Fibroblast of skin of back (primary cell): ENCODE measurements at places on chromosomes 7 and 10.

DNA sequence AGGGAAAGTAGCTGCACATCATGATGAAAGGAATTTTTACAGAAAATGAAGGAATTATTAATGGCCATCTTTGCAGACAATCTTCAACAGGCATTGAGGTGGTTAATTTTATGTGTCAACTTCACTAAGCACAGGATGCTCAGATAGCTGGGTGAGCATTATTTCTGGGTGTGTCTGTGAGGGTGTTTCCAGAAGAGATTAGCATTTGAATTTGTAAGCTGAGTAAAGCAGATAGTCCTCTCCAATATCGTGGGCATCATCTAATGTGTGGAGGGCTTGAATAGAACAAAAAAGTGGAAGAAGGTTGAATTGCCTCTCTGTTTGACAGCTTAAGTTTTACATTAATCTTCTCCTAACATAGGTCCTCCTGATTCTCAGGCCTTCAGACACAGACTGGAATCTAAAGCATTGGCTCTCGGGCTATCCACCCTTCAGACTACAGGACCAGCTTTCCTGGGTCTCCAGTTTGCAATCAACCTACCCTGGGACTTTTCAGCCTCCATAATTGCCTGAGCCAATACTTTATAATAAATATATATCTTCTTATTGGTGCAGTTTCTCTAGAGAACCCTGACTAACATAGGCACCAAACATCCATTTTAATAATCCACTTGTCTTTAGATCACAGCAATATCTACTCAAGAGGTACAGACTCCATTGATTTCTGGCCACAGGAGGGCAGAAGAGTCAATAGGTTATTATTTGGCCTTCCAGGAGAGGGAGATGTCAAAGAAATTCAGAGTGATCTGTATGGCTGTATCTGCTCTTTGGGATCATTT, 10.5 kb upstream of the CRPPA start:
- peak; percentile 32 for DNase-seq

DNA sequence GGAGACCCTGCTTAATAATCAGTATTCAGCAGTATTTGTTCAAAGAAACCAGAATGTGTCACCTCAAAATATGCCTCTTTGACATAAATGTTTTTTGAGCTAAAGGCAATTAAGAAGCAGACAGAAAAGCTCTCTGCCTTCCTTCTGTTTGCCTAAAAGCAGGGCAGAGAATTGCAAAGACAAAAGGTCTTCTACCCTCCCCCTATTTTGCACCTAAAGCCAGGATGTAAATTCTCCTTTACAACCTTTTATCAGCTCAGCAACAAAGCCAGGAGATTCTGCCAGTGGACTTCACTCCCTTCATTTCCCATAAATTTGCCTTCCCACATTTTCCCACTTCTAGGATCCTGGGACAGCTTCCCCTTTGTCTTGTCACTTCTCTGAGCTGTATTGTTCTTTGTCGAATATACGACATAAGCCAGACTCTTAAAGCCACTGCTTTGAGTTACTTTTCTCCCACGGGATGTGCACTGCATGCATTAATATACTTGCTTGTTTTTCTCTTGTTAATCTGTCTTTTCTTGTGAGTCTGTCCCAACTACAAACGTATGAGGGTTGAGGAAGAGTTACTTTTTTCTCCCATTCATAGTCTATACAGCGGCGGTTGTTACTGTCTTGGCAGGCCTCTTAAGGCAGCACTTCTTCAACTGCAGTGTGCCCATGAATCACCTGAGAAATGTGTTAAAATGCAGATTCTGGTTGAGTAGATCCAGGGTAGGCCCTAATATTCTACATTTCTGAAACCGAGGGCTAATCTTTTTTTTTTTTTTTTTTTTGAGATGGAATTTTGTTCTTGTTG, 48.2 kb downstream of the ST8SIA6 start:
- DNase-seq: no peak

- no peak for DNase-seq
Observed at GRCh38 chr10:27490807-27491206, 13.3 kb upstream of the RAB18 start.

DNA sequence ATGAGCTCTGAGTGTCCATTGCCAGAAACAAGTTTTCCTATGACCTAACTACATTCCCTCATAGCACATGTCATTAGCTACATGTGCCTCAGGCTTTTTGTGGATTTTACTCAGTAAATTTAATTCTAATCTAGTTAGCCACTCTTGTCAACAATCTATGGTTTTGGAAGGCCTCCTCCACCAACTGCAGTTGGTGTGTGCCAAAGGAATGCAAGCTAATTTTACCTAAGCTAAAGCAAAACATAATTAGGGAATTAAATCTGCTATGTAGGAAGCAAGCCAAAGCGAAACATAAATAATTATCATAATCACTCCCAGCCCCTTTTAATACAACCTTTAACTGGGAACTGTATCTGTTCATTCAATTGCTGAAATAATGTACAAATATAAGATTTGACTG, 3.5 kb upstream of the CTTNBP2 start:
- DNase-seq: no peak

DNA sequence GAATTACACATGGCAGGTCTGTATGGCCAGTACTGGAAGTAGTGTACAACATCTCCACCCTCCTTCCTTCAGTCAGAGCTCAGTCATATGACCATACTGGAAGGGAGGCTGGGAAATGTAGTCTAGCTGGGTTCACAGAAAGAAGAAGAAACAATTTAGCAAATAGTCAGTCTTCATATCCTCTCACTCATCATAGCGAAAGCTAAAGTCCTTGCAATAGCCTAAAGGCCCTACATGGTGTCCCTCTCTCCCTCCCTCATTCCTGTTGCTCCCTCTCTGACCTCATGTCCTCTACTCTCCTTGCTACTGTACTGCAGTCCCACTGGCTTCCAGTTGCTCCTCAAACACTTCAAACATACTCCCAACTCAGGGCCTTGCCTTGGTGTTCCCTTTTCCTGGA, 4.3 kb upstream of the CALU start:
- no peak for DNase-seq

- DNase-seq: no peak
Observed at GRCh38 chr10:75136346-75136745, 24.9 kb downstream of the SAMD8 start.

GRCh38 chr10:127296696-127297095, 100.3 kb upstream of the INSYN2A start:
- no peak for DNase-seq

GRCh38 chr10:34830217-34830822, 15.2 kb upstream of the PARD3 start:
- no peak for DNase-seq

- no peak for DNase-seq
Observed at GRCh38 chr7:106185719-106186118, 73.6 kb upstream of the SYPL1 start.

GRCh38 chr7:70693321-70693685, 438.6 kb upstream of the GALNT17 start:
- no peak for DNase-seq

GRCh38 chr7:130273933-130274255, 7.2 kb downstream of the CPA2 start:
- DNase-seq: peak; percentile 40

GRCh38 chr7:141533149-141533949, 17.9 kb upstream of the AGK start:
- DNase-seq: peak; percentile 61

DNA sequence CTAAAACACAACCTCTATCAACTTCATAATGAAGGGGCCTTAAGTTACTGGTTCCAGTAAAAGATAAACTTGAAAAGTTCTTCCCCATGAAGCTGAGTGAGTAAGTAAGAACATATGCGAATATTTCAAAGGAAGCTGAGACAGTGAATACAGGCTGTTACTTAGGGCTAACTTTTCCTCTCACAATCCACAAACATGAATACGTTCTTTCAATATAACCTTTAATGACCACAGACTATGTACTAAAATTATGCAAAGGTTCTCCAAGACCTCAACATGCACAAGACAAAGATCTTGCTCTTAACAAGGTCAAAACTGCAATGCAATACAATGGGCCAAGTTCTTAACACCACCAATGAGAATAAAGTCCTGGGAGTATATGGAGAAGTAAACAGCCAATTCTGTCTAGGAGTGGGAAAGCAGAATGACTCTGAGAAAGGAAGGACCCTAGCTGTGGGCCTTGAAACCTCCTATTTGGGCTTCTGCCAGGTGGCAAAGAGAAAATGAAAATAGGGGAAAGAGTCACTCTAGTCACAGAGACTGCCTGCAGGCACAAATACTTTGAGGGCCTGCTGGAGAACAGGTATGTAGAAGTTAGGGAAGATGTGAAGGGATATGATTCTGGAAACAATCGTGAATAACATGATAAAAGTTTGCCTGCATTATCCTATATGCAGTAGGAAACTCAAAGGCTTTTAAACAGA, 43.7 kb downstream of the OSBPL3 start:
- DNase-seq: peak; percentile 22
